Mesothelial cell of epicardium (in vitro differentiated cells): ENCODE measurements at places on chromosomes 6 and 20.

DNA sequence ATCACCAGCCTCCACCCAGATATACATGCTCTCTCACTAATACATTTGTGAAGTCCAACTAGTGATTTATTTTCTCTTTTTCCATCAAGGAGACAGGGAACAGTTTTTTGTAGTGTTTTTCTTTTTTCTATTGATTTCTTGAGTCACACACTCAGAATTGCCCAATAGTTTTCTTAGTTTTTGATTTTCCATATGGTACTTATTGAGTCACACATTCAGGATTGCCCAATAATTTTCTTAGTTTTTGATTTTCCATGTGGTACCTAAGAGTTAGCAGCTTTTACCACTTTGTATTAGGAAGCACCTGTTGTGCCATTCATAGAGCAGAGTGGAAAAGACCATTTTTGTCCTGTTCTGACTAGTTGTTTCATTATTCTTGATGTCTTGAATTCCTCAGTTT, 1268.8 kb downstream of the EPHA7 start:
- DNase-seq, result no peak

DNA sequence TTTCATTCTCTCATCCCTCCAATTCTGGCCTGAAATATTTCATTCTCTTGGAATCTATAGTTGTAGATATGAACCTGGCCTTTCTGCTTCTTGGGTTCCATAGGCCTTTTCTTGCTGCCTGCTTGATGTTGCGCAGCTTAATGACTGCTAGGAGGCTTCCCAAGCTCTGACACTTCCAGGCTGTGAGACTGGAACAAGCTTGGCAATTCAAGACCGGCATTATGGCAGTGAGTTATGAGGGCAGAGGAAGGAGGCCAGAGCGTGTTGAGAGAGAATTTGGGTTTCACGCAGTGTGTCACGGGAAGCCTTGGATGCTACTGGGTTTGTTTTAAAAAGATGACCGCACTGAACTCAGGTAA, 948 bp upstream of the DNAJC5 start:
- DNase-seq, result no peak

DNA sequence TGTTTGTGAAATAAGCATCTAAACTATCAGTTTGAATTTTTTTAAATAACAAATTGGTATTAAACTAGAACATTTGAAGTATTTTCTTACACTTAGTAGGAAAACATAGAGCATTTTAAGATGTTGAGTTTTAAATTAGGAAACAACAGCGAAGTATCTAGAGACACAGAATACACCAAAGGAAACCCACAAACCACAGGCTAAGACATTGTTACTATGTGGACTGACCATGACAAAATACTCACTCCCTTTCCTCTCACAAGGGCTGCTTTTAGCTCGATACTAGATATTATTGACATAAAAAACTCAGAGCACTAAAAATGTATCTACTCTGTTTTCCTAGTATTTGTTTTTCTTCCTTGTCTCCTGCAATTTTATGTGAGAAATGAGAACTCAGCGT, 266.0 kb upstream of the CITED2 start:
- no peak for DNase-seq

DNA sequence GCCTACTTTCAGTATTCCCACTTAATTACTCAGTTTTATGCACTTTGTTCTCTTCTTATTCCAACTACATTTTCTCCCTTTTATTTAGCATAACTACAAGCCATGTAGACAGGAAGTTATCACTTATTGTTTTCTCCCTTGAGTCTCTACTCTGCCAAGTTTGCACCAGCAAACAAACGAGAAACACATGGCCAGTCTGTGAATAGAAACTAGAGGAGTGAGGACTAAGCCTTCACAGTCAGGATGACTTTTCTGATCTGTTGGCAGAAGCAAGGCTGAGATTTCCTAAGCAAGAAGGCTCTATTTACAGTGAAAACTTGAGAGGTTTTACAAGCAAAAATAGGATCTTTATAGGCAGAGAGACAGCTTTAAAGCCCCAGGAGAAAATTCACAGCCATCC, 69.8 kb upstream of the TINAG start:
- no peak for DNase-seq

GRCh38 chr6:158313989-158314388, 1.7 kb downstream of the TULP4 start:
- DNase-seq, result no peak

- DNase-seq, result no peak
Measured at GRCh38 chr6:163793011-163793983, 378.8 kb downstream of the QKI start.

DNA sequence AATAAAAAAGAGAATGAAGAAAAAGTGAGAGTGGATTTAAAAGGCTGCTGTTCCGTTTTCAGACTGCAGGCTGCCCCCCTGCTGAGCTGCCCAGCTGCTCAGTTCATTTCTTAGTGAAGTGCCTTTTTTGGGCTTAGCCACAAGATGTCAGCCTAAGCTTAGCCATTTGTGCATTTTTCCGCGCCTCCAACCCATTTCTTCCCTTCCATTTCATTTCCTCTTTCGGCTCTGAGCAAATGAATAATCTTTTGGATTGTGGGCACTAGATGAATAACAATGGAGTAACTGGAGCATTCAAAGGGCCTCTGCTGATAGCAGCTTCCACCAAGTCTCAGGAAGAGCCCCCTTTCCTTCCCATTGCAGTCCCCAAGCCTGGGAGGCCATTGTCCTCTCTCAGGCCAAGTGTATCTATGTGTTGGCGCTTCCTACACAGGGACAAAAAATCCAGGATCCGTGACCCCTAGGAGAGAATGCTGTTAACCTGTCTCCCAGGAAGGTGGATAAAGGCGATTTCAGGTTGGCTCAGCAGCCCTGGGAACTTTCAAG, 83.5 kb upstream of the SPTLC3 start:
- DNase-seq, result no peak

- DNase-seq, result no peak
Measured at GRCh38 chr6:124671324-124671723, 290.9 kb upstream of the RNF217 start.

- no peak for DNase-seq
Measured at GRCh38 chr6:53244958-53245357, 96.3 kb upstream of the GCM1 start.

DNA sequence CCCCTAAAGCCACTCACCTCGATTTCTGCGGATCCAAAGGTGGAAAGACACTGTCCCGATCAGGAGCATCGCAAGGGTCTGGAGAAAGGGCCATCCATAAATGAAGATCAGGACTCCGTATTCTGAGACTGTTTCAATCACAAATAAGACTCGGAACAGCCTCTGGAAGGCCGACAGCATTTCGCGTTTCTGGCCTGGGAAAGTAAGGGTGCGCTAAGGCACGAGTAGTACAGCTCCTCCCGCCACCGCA, 44.6 kb downstream of the DPPA5 start:
- no peak for DNase-seq

DNA sequence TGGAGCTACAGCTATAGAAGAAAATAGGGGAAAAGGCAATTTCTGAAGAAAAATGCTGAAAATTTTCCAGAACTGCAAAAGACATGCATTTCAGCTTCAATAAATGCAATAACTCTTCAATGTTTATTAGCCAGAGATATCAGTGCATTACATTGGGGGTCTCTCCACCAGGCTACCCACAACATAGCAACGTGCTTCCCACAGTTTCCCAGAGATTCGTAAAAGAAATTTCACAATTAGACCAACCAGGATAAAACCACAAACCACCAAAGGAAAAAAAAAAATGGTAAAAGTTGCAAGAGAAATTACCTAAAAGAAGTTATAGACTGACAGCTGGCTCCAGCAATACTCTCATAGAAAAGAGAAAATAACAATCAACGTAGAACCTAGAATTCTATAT, 16.0 kb downstream of the LY86 start:
- no peak for DNase-seq

- no peak for DNase-seq
Measured at GRCh38 chr6:80437221-80437620, 330.8 kb downstream of the BCKDHB start.
